ENCODE measurements at places on chromosomes 5 and 9.

- no peak for DNase-seq
These were observed 2015.4 kb upstream of the WWC1 start for GRCh38 chr5:166276006-166276405.

GRCh38 chr5:135236228-135236907 is 162.7 kb downstream of the MACROH2A1 start:
- DNase-seq = peak; percentile 28

DNA sequence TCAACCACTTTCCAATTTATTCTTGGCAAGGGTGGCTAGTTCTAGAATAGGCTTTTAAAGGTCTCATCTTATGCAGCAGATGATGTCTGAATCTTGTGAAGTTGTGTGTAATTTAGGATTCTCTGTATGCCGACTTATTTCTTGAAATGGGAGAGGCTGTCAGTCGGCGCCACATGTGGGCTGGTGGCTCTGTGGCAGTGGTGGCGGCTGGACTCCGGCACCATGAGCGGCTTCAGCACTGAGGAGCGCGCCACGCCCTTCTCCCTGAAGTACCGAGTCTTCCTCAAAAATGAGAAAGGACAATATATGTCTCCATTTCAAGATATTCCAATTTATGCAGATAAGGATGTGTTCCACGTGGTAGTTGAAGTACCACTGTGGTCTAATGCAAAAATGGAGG is 8.3 kb upstream of the ATP6V0E1 start:
- no peak for DNase-seq

DNA sequence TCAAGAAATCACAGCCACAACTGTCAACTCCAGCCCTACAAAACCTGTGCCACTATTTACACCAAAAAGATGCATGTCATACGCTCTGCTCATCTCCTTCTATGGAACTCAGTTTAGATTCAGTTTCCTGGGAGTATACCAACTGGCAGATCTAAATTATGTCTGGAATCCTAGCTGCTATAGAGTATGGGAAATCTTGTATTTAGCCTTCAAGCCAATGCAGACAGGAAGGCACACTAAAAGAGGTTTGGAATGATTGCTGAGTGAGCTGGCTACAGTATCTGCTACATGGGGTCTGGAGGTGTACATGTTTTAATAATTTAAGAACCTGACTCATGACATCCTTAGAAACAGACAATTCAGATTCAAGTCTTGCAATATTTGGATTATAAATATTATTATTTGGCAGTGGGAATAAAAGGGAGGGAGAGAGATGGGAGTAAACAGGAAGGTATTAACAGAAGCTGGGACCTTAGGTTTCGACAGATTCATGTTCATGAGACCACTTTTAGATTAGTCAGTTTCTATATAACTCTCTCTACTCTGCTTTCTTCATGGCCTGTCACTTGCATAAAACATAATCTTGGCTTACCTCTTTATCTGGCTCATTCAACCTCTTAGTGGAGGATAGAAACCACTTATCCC is 178.8 kb upstream of the HAPLN1 start:
- DNase-seq = no peak

DNA sequence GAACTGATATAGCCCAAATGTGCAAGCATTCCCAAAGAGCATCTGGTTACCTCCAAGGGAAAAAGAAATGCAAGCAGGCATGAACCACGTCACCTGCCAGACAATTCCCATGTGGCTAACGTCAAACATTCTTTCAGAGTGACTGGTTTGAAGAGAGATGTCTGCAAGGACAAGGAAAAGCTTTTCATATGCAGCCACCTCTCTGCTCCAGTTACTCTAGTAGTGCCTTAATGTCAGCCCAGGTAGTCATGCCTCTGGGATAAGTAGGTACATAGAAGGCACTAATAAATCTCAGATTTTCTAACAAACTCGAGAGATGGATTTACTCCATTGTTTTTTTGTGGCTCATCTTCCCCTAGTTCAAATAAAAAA is 96.8 kb upstream of the IFNK start:
- DNase-seq = no peak

- no peak for DNase-seq
These were observed 150.3 kb downstream of the GIN1 start for GRCh38 chr5:102969641-102970040.

GRCh38 chr5:61306531-61307131 is 25.4 kb upstream of the ZSWIM6 start:
- no peak for DNase-seq

GRCh38 chr5:62413711-62414110 is 1.1 kb downstream of the IPO11 start:
- DNase-seq = no peak

GRCh38 chr9:6356441-6356840 is 28.3 kb downstream of the TPD52L3 start:
- no peak for DNase-seq

DNA sequence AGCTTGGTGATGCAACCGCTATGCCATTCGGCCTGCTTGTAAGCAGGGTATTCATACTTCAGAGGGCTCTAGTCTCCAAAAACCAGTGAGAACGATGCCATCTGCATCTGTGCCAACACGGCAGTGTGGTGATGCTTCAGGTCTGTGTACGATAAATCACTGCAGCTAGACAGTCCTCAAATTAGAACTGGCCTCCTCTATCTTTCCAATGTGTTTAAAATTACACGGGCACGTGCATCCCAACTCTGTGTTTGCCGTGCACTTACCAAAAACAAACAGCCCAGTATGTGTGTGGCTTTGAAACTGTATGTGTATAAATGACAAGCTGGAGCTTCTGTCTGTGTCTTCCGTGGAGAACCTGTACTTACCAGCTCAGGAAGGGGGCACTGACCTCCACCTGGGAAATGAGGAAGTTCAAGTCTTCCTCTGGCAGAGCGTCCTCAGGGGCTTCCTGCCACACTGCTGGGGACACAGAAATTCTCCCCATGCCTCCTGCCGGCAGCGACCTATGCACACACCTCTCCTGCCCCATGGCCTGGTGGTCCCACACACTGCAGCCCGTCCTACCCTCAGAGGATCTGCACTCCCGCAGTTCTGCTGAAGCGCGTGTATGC is 12.3 kb downstream of the MED10 start:
- DNase-seq = no peak

DNA sequence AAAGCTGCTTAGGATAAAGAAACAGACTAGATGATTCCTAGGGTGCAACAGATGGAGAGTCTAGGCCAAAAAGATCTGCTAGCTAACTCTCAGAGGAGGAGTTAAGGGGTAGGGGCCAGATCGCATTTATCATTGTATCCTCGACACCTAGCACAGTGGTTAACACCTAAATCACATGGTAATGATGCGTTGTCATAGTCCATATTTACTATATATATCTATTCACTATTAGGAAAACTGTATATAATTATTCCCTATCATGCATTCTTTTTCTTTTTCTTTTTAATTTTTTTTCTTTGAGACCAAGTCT is 92.8 kb upstream of the SLC44A1 start:
- peak; percentile 4 for DNase-seq

- DNase-seq = no peak
These were observed 624.1 kb downstream of the ISL1 start for GRCh38 chr5:52007230-52007858.

DNA sequence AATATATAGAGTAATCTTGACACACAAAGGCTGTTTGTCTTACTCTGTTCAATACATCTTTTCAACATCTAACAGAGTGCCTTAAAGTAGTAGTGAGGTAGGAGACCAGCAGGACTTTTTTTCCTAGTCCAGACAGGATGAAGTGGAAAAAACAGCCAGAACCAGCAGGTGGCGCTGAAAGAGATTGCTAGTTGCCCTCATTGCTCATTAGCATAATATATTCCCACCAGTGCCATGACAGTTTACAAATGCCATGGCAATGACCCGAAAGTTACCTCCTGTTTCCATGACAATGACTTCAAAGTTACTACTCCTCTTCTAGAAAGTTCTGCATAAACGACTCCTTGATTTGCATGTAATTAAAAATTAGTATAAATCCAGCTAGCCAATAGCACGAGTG is 387.4 kb downstream of the ACTL7B start:
- DNase-seq = peak; percentile 59

- DNase-seq = no peak
These were observed 60.4 kb upstream of the CTSL start for GRCh38 chr9:87665505-87665904.

DNA sequence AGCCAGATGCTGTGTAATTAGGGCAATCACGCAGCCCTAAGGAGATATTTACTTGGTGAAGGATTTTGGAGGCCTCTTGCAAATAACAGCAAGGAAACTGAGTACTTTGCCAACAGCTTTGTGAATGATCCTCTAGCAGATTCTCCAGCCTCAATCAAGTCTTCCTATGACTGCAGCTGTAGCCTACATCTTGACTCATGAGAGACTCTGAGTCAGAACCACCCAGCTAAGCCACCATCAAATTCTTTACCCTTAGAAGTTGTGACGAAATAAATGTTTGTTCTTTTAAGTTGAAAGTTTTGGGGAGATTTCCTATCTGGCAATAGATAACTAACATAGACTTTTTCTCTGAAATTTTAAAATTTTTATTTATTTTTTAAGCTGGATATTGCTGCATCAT is 237.6 kb upstream of the CCNH start:
- DNase-seq = no peak

GRCh38 chr5:149135536-149136201 is 5.6 kb upstream of the ABLIM3 start:
- no peak for DNase-seq

DNA sequence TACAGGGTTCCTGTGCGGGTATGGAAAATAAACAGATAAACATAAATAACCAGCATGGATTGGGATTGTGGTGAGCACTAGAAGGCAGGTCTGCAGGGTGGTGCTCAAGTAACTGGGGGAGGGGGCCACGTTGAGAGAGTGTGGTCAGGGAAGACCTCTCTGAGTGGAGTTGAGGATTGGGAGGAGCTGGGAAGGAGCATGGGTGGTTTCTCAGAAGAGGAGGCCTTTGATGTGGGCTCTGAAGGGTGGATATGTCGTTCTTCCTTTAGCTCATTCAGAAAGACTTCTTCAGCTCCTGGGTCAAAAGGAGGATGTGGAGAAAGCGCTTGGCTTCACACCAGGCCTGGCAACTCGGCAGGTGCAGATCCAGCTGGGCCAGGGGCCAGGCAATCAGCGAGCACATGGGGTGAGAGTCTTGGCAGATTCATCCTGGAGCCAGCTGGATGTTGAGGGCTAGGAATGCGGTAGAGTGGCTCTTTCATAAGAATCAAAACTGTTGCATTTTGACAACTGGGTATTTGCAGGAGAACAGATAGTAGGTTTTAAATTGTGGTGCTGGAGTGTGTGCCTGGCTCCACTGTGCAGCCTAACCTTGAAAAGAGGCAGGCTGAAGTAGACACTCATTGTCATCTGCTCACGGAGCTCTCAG is 71.7 kb downstream of the PCSK5 start:
- no peak for DNase-seq

GRCh38 chr5:36392818-36393217 is 91.1 kb upstream of the RANBP3L start:
- no peak for DNase-seq

GRCh38 chr9:77927265-77927664 is 104.3 kb downstream of the GNAQ start:
- no peak for DNase-seq

DNA sequence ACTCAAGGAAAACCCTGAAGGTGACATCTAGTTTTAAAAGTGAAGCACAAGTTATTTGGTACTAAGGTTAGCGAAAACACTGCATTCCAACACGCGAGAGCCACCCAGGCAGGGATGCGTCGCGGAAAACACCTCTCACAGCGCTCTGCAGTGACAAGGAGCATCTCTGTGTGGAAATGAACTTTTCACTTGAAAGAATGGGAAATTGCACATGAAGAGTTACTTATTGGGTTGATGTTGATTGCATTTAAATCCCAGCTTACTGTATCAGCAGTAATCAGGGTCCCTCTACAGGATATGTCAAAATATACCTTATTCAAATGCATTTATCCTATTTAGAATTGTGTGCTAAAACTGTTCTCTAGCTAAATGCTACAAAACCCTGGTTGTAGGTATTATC is 144.4 kb downstream of the BNC2 start:
- no peak for DNase-seq

GRCh38 chr9:68497629-68498028 is 43.1 kb downstream of the TMEM252 start:
- no peak for DNase-seq

DNA sequence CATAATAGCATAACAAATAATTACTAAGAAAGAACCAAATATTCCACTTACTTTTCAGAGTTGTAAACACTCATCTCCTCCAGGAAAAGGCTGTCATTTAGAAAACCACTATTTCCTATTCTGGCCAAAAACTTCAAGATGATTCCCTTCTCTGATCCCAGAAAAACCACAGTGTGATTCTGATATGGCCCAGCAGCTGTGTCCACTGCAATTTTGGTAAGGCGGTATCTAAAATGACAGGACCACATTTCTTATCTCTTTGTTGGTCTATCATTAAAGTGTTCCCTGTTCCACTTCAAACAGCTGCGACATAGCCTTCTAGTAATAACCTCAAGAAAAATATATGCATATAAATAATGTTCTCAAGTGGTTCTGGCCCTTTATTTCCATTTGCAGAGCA is 96.1 kb downstream of the SEMA6A start:
- DNase-seq = no peak

- DNase-seq = no peak
These were observed 117.2 kb upstream of the RGMB start for GRCh38 chr5:98656125-98656795.

GRCh38 chr9:297104-297972 is 82.7 kb downstream of the DOCK8 start:
- DNase-seq = no peak

DNA sequence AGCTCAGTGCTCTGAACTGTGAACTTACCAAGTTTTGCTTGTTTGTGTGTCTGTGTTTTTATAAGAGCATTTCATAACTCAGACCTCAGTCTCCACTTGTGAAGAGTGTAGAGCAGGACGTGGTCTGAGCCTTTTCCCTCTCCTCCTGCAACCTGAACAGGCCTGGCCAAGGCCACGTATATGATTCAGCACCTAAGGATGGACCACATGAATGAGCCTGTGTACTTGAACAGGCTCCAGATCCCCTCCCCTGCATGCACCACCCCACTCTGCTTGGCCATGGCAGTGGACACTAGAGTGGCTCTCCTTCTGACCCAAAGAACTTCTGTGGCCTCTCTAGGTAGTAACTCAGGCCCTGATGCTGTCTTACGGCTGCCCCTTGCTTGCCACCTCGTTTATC is 125.9 kb upstream of the FSTL4 start:
- DNase-seq = no peak

- no peak for DNase-seq
These were observed 444.3 kb upstream of the CDH9 start for GRCh38 chr5:27482663-27483062.

GRCh38 chr5:78893940-78894677 is 91.0 kb downstream of the ARSB start:
- DNase-seq = no peak

DNA sequence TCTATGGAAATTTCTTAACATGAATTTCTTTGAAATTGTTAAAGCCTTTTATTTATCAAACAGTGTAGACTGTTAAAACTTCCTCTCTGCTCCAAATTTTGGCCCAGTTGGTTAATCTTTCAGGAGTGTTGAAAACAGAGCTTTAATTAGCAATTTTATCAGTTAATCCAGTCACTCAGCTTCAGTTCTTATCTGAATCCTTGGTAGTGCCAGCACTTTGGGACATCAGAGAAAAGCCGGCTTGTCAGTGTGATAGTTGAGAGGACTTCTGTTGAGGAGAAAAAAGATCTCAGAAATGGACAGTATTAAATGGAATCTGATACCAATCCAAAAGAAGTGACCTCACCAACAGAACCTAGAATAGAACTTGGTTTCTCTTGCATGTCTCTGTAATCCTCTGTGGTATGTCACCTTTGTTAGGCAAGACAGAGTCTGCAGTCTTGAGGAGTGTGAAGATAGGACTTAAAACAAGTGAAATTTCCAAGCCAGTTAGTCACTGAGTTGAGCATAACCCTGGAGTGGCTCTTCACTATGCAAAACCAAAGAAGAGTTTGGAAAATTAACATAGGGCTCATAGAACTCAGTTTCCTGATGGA is 251.8 kb downstream of the NNT start:
- no peak for DNase-seq

Measured in activated CD8-positive, alpha-beta memory T cell treated with anti-CD3 and anti-CD28 coated beads, Interleukin-2, amount 50 U/mL, for 48 hours (primary cell).